ENCODE measurements at places on chromosomes 1 and 21.

GRCh38 chr1:176803596-176803995 is 340.6 kb downstream of the PAPPA2 start:
- no peak for DNase-seq

DNA sequence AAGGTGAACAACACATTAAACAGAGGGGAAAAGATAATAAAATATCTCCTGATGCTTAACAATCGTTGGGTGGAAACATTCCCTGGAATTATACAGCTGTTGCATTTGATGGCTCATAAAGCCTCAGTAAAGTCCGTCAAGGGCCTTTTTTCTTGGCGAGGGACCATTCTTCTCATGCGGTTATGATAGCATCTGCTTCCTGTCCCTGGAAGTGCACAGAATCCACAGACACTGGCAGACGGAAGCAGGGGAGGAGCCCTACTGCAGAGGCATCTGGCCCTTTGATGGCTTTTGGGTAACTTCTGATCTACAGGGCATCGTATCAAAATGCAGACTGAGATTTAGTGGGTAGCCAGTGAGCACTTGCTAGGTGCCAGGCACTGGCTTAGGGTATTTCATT is 286.9 kb downstream of the KIF26B start:
- DNase-seq = no peak

DNA sequence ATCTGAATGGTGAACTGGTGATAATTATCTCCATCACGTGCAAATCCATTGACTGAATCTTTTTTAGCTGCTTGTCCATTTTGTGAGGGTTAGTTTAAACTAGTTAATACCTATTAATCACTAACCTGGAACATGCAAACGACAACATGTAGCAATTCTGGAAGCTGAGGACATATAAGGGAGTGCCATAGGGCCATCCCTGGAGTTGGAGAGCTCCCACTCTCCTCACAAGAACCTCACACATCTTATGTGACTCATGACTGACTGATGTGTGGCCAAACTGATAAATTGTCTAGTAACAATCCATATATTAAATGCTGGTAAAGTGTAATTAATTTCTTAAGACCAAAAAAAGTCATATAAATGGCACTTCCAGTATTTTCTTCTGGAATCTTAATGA is 62.9 kb upstream of the HOOK1 start:
- no peak for DNase-seq

GRCh38 chr1:12251442-12251841 is 21.6 kb downstream of the VPS13D start:
- no peak for DNase-seq

DNA sequence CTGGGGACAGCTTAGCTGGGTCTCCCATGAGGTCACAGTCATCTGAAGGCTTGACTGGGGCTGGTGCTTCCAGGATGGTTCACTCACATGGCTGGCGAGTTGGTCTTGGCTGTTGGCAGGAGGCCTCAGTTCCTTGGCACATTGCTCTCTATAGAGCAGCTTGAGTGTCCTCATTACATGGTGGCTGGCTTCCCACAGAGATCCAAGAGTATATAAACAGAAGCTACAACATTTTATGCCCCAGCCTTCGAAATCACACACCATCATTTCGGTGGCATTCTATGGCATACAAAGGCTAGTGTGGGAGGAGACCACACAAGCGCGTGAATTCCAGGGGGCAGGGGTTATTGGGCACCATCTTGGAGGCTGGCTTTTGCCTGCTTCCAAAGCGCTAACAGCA is 63.0 kb downstream of the ALPL start:
- no peak for DNase-seq

- DNase-seq = no peak
Observed at GRCh38 chr1:41428738-41429640, 55.5 kb downstream of the EDN2 start.

DNA sequence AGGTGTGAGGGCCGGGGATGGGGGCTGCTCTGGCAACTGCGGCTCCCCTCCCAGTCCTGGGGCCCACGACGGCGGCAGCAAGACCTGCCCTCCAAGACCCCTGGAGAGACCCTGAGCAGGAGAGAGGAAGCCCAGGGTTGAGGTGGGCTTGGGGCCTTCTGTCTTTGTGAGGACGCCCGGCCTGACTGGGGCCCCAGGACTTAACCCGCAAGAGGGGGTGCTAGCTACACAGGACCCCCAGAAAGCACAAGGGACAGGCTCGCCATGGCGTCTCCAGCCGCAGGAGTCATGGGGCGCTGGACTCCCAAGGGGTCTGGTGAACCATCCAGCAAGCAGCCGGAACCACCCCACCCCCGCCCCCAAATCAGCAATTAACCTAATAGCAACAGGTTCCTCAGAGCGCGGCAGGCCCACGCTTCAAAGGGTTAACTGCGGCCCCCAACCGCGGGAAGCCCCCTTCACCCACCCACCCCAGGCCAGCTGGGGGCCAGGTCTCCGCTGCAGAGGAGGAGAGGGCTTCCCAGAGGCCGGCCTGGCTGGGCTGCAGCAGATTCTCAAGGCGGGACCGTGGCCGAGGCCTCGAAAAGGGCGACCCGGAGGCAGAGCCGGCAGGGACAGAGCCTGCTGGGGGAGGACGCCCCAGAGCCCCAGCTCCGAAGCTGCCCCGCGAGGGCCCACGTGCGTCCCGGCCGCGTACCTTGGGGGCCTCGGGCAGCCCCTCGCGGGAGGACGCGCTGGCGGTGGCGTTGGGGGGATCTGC is 525 bp downstream of the C1QTNF12 start:
- DNase-seq = no peak
